Cerebellum (tissue), 4 donors: ENCODE measurements at places on chromosomes 6 and 20.

- no peak for DNase-seq
Observed at GRCh38 chr6:4185846-4186245, 50.5 kb upstream of the ECI2 start.

- no peak for DNase-seq
Observed at GRCh38 chr20:38159566-38159956, 5.5 kb downstream of the TGM2 start.

GRCh38 chr6:30828027-30828962 is 56.0 kb upstream of the DDR1 start:
- DNase-seq = peak; percentile 81

GRCh38 chr6:16409531-16410441 is 171.4 kb downstream of the GMPR start:
- DNase-seq = peak; percentile 69

- DNase-seq = peak; percentile 21
Observed at GRCh38 chr6:42961020-42961470, 491 bp downstream of the GNMT start.

DNA sequence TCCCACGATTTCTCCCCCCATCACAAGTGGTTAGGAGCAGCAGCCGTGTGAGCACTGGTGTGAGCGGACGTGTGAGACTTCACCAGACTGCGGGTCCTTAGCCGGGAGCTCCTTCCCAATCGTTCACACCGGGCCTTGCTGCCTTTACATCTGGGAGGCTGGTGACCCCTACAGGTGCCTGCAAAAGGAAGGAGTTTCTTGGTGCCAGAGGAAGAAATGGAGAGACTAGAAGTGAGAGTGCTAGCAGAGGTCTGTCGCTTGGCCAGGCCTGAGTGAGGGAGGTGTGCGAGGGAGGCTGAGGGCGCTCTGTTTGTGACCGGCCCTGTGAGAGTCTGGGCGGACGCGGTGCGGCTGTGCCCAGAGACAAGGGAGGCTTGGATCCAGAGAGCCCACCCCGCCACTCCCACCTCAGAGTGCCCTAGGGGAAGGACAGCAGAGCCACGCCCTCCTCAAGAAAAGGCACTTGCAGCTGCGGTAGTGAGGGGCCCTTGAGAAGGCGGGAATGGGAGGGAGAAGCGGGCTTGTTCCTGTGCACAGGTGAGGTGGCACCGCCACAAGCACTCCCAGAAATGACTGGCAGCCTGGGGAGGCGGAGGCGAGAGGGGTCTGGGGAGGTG is 10.0 kb upstream of the ARMC2 start:
- DNase-seq = no peak

GRCh38 chr6:158536891-158537798 is 22.7 kb upstream of the TMEM181 start:
- DNase-seq = peak; percentile 35

DNA sequence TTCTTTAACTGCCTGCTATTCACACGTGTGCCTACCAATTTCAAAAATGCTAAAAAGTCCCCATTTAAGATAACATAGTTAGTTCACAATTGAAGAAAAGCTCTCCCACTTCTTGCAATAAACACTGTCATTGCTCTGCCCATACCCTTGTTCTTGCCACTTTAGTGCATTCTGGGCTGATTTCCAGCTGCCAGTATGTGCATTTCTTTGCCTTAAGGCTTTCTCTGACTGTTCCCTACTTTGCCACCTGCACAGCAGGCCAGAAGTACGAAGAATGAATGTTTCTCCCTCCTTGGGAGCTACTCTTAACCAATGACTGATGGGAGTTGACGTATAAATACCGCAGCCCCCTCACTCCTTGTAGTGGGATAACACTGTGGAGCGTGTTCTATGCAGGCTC is 16.0 kb upstream of the ATRN start:
- DNase-seq = no peak

GRCh38 chr6:165594584-165595333 is 68.3 kb downstream of the PDE10A start:
- DNase-seq = no peak

- no peak for DNase-seq
Observed at GRCh38 chr6:96505363-96505762, 16.2 kb upstream of the UFL1 start.

DNA sequence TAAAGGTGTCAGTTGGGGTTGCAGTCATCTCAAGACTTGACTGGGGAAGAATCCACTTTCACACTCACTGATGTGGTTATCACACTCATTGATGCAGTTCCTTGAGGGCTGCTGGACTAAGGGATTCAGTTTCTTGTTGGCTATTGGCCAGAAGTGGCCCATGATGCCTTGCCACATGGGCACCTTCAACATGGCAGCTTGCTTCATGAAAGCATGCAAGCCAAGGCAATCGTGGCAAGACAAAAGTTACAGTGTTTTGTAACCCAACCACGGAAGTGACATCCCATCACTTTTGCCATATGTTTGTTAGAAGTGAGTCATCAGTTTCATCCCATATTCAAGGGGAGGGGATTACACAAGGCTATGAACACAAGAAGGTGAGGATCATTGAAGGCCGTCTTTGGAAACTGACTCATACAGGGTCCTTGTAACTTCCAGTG is 3.8 kb upstream of the RANBP9 start:
- no peak for DNase-seq

DNA sequence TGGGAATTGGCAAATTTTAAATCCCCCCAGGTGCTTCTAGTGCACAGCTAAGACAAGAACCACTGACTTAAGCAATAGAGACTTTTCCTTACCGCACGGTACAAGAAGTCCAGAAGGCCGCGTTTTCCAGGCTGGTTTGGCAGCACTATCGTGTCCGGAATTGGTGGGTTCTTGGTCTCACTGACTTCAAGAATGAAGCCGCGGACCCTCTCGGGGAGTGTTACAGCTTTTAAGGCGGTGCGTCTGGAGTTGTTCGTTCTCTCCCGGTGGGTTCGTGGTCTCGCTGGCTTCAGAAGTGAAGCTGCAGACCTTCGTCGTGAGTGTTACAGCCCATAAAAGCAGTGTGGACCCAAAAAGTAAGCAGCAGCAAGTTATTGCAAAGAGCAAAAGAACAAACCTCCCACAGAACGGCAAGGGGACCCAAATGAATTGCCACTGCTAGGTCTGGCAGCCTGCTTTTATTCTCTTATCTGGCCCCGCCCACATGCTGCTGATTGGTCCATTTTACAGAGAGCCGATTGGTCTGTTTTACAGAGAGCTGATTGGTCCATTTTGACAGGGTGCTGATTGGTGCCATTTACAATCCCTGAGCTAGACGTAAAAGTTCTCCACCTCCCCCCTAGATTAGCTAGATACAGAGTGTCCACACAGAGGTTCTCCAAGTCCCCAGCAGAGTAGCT is 264.5 kb downstream of the PREX1 start:
- no peak for DNase-seq

- DNase-seq = no peak
Observed at GRCh38 chr6:8387942-8388437, 47.4 kb downstream of the SLC35B3 start.

GRCh38 chr6:93779086-93779841 is 359.9 kb upstream of the EPHA7 start:
- no peak for DNase-seq

DNA sequence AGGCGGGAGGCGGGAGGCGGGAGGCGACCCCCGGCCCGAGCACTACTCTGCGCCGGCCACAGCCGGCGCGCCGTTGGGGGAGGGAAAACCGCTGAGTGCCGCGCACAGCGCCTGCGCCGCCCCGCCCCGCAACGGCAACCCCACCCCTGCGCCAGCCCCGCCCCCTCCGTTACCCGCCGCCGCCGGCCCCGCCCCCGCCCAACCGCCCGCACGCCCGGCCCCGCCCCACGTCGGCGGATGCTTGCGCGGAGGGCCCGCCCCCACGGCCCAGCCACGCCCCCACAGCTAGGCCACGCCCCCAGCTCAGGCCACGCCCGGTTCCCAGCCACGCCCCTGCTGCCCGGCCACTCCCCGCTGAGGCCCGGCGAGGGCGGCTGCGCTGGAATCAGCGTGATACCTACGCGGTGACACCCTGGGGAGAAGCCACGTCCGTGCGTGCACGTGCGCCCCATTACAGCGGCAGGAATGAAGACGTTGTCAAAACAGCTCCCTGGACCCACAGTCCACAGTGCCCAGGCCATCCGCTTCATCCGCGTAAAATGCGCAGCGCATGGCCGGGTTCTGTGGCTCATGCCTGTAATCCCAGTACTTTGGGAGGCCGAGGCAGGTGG is at the start of gene TCFL5:
Gene TCFL5 (minus strand): TSS at position 97 of the 611 bp plus-strand sequence. CDS start 152 bp downstream, outside the sequence.
- peak; percentile 96 for DNase-seq

GRCh38 chr6:130602151-130602770 is 224.9 kb upstream of the SMLR1 start:
- no peak for DNase-seq

DNA sequence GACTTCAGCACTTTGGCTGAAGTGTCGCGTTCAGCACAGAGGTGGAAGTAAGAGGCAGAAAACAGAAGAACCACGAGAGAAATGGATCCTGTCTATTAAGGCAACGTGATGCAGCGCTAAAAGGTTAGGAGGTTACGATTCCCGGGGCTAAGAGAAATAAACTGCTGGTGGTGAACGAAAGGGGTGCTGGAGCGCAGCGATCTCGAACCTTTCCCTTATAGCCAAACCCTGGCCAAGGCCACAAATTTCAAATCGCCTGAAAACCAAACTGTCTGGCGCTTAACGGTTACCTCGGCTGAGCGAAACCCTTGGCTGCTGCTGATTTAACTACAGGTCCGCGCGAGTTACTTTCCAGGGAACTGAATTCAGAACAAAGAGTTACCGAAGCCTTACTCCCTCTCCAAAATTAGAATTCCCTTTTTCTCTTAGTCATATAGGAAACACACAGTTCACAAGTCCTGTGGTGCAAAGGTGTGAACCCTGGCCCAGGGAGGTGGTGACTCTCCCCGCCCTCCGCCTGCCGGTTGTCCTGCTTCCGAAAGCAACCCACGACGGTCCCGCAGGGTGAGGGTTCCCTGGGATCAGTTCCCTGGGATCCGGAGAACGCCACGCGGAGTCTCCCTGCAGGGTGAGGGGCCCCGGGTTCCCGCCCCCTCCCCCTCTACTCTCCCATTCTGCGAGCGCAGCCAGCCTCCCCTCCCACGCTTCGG is 1.3 kb upstream of the SLC35D3 start:
- DNase-seq = no peak

- DNase-seq = no peak
Observed at GRCh38 chr6:98959631-98960030, 11.9 kb upstream of the FBXL4 start.

GRCh38 chr6:47477497-47478232 is at the start of gene CD2AP:
TSS of gene CD2AP (plus strand) at chr6:47477789. CDS start at chr6:47478245, 456 bp downstream.
- DNase-seq = peak; percentile 94

- no peak for DNase-seq
Observed at GRCh38 chr6:90809035-90809434, 222.2 kb upstream of the MAP3K7 start.

GRCh38 chr6:158414851-158415262 is 102.6 kb downstream of the TULP4 start:
- DNase-seq = no peak

GRCh38 chr20:38243709-38244020 is 16.9 kb downstream of the KIAA1755 start:
- no peak for DNase-seq

- no peak for DNase-seq
Observed at GRCh38 chr6:88517737-88518136, 351.6 kb upstream of the CNR1 start.

- DNase-seq = peak; percentile 37
Observed at GRCh38 chr20:9966966-9967365, 67.8 kb upstream of the ANKEF1 start.

GRCh38 chr6:160667639-160668481 is 3.8 kb upstream of the LPA start:
- no peak for DNase-seq

DNA sequence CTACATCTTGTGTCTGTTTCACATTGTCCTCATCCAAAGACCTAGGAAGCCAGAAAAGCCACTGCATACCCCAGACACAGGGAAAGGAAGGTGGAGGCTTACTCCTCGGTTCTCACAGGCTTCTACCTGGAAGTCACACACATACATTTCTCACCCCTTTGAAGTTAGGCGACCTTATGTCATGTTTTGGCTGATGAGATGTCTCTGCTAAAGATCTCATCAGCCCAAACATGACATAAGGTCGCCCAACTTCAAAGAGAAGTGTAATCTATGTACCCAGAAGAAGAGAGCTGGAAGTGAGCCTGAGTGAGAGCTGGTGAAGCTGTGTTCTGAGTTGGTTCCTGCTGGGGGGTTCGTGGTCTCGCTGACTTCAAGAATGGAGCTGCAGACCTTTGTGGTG is 47.5 kb upstream of the SLC22A23 start:
- no peak for DNase-seq

GRCh38 chr20:14829906-14830305 is 492.5 kb upstream of the FLRT3 start:
- no peak for DNase-seq

DNA sequence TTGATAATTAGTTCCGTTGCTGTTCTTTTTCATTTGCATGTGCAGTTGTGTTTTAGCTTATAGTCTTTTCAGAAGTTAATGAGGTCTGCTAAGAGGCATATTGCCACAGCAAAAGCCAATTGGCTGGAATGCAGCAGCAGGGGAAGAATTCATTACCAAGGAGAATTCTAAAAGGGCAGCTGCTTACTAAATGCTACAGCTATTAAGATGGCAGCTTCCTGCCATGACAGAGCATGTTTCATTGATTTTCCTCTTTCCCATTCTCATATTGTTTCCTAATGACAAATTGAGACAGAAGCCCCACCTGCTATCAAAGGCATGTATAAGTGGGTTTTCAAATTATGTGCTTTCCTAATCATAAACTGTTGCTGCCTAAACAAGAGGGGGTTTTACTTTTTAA is 66.6 kb downstream of the CLVS2 start:
- no peak for DNase-seq

DNA sequence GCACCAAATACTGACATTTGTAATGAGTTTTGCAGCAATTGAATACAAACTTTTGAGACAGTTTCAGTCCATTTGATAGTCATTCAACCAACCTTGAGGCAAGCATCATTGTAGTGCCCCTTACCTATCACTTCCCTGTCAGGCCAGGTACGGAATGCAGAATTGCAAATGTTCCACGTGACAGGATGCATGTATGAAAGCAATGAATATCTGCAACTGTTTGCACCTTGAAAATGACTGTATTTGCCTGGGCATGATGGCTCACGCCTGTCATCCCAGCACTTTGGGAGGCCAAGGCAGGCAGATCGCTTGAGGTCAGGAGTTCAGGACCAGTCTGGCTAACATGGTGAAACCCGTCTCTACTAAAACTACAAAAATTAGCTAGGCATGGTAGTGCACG is 146.0 kb upstream of the SCGN start:
- DNase-seq = no peak

- DNase-seq = peak; percentile 85
Observed at GRCh38 chr6:118748311-118749062, 97.1 kb upstream of the CEP85L start.

GRCh38 chr6:93943661-93944060 is 524.3 kb upstream of the EPHA7 start:
- no peak for DNase-seq

GRCh38 chr6:18595774-18596530 is 208.8 kb downstream of the RNF144B start:
- peak; percentile 43 for DNase-seq

- DNase-seq = no peak
Observed at GRCh38 chr6:158552796-158553138, 7.1 kb upstream of the TMEM181 start.

GRCh38 chr6:158560836-158561320 is 987 bp downstream of the TMEM181 start:
- no peak for DNase-seq
